Mesendoderm (in vitro differentiated cells): ENCODE measurements at places on chromosomes 1 and 21.

DNA sequence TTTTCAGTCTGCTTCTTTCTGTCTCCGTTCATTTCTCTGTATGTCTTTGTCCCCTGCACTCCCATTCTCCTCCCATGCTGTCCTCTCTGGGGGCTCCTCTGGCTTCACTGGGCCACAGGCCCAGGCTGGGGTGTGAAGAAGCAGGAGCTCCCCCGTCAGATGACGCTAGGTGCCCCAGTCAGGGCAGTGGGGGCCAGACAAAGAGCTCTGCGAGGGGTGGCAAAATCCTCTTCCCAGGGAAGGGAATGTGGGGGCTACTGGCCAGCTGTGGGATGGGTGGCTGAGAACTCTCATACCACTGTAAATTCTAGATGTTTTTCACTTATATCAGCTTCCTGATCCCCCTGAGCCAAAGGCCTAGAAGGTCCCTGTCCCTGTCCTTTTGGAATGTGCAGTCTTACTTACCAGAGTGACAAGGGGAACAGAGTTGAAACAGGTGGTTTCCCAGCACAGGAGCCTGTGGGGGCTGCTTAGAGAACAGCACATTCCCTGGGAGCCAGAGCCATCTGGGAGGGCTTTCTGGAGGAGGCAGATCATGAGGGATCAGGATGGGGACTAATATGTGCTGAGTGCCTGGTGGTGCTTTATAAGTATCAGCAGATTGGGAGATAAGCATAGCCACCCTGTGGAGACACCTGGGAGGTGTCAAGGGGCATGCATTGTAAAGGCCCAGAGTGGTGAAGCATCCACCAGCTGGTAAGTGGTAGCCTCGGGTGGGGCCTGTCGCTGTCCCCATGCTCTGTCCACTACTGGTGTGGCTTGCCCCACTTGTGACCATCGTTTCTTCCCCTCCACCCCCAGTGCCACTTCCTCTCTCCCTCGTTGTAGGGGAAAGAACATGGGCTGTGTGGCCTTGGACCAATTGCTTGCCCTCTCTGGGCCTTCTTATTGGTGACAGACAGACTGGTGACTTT, 10.1 kb upstream of the PADI1 start:
- H3K4me1 ChIP-seq: peaks cover 2% of the 10 kb centered on the region
- H3K27me3 ChIP-seq: no peaks in the 10 kb centered on the region
- H3K27ac ChIP-seq: no peak overlapping the region
- H3K4me3 ChIP-seq: no peak overlapping the region
- no peaks in the 10 kb centered on the region for H3K36me3 ChIP-seq
- DNase-seq: peak; percentile 41

DNA sequence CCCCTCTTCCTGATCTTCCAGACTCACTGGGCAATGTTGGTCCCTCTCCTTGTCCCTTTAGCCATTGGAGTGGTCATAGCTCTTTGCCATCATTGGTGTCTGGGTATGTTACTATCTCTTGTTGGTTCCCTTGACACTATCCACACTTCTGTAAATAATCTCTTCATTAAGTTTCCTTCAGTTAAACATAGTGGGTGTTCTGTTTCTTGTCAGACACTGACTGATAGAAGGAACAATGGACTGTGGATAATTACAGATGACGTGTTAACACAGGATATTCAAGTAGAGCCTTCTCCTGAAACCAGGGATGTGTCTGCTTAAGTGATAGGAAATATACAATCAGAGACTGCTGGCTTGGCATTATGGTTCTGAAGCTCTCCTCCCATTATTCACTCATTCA, 458.3 kb upstream of the USP24 start:
- peak; percentile 77 for DNase-seq
- H3K4me3 ChIP-seq: no peak overlapping the region
- H3K4me1 ChIP-seq: no peaks in the 10 kb centered on the region
- H3K27me3 ChIP-seq: no peaks in the 10 kb centered on the region
- no peak overlapping the region for H3K27ac ChIP-seq

GRCh38 chr1:33346927-33347649, 26.2 kb upstream of the A3GALT2 start:
- H3K27me3 ChIP-seq: peaks cover 9% of the 10 kb centered on the region
- H3K36me3 ChIP-seq: no peaks in the 10 kb centered on the region
- no peak overlapping the region for H3K27ac ChIP-seq
- H3K4me1 ChIP-seq: peaks cover 16% of the 10 kb centered on the region
- peak; percentile 78 for DNase-seq

GRCh38 chr1:10733474-10734366, 62.7 kb downstream of the CASZ1 start:
- H3K4me1 ChIP-seq: peaks cover 2% of the 10 kb centered on the region
- H3K36me3 ChIP-seq: no peaks in the 10 kb centered on the region
- H3K27me3 ChIP-seq: no peaks in the 10 kb centered on the region
- no peak for DNase-seq

GRCh38 chr1:49331066-49331852, 554.6 kb upstream of the BEND5 start:
- H3K4me3 ChIP-seq: no peak overlapping the region
- no peak for DNase-seq
- H3K36me3 ChIP-seq: no peaks in the 10 kb centered on the region
- no peaks in the 10 kb centered on the region for H3K4me1 ChIP-seq
- H3K27ac ChIP-seq: no peak overlapping the region

DNA sequence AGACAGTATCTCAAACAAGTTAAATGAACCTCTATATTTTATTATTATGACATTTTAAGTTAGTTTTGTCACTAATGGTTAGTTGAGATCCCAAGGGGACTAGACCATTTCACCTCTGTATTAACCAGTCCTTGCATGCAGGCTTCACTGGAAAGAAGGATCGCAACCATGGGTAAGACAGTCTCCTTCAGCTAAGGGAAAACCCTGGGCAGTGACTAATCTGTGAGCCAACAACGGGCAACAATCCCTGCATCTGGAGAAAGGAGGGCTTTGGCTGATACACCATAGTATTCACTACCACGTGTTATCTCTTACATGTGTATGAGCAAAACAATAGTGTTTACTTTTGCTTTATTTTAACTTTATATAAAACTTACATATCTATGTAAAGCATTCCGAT, 708.8 kb upstream of the CHRM3 start:
- no peak overlapping the region for H3K27ac ChIP-seq
- H3K4me3 ChIP-seq: no peak overlapping the region
- no peak for DNase-seq

DNA sequence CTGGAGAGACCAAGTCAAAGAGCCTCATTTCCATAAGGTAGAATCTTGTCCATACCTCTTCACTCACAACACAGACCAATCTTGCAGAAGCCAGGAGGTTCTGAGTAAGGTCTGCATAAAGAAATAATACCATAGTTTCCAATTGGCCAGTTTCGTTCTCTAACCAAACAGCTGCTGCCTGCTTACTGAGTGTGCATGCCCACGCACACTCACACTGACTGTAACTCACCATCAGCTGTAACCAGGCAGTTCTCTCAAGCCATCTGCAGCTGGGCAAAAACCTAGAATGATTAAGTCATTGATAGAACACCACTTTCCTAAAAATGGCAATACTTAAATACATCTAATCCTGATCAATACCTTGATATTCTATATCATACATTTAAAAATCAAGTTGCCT, 106.6 kb upstream of the VAV3 start:
- no peaks in the 10 kb centered on the region for H3K27me3 ChIP-seq
- no peaks in the 10 kb centered on the region for H3K4me1 ChIP-seq
- H3K4me3 ChIP-seq: no peak overlapping the region
- DNase-seq: no peak

DNA sequence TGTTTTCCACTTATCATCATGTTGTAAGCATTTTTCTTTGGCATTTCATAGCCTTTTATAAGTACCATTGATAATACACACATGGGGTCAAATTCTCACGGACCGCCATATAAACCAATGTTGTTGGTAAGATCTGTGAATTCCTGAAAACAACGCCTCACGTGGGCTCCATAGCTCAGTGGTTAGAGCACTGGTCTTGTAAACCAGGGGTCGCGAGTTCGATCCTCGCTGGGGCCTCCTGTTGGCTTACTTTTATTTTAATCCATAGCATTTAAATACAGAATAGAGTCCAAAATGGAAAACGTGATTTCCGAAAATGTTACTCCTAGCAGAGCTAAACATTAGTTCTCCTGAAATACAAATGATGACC, 83.1 kb downstream of the HHIPL2 start:
- H3K4me3 ChIP-seq: peak overlapping the region; percentile 15
- H3K27ac ChIP-seq: no peak overlapping the region

GRCh38 chr1:39754906-39755504, 16.1 kb downstream of the OXCT2 start:
- peak; percentile 27 for DNase-seq
- H3K27ac ChIP-seq: no peak overlapping the region
- no peaks in the 10 kb centered on the region for H3K4me1 ChIP-seq
- H3K27me3 ChIP-seq: no peaks in the 10 kb centered on the region

GRCh38 chr1:217026531-217026930, 303.3 kb upstream of the ESRRG start:
- no peaks in the 10 kb centered on the region for H3K4me1 ChIP-seq
- H3K27ac ChIP-seq: no peak overlapping the region
- no peak overlapping the region for H3K4me3 ChIP-seq
- H3K27me3 ChIP-seq: no peaks in the 10 kb centered on the region

GRCh38 chr1:17162941-17163340, 42.0 kb upstream of the PADI1 start:
- no peaks in the 10 kb centered on the region for H3K36me3 ChIP-seq
- H3K27me3 ChIP-seq: no peaks in the 10 kb centered on the region
- no peak for DNase-seq
- H3K4me3 ChIP-seq: no peak overlapping the region
- peaks cover 3% of the 10 kb centered on the region for H3K4me1 ChIP-seq
- no peak overlapping the region for H3K27ac ChIP-seq

DNA sequence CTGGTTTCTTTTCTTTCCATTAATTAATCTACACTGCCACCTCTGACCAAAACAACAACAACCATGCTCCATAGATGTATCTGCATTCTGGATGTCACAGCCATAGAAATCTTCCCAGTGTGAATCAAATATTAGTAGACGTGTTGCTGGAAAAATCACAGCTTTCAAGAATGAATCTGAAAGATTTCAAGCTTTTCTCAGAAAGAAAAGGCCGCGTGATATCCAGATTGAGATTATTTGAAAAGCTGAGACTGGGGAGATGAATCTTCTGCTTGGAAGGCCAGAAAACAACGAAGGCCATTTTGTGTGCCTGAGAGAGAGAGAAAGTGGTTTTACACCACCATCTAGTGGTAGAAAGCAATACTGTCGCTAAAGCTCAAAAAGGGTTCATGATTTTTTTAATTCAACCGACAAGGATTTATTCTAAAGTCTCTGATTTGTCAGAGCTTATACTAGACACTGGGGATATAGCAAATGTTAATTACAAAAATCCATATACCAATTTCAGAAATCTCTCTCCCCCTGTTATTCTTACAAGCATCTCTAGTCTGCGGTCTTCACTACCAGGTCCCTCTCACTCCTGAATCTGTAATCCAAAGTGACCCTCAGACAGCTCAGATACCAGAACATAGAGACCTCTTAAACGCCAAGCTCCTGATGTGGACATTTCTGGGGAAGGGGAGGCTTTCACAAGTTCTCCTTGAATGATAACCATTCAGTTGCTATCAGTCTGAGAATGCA, 87.5 kb upstream of the SGIP1 start:
- no peaks in the 10 kb centered on the region for H3K36me3 ChIP-seq
- H3K27ac ChIP-seq: no peak overlapping the region
- H3K27me3 ChIP-seq: no peaks in the 10 kb centered on the region
- H3K4me1 ChIP-seq: no peaks in the 10 kb centered on the region
- H3K4me3 ChIP-seq: no peak overlapping the region

DNA sequence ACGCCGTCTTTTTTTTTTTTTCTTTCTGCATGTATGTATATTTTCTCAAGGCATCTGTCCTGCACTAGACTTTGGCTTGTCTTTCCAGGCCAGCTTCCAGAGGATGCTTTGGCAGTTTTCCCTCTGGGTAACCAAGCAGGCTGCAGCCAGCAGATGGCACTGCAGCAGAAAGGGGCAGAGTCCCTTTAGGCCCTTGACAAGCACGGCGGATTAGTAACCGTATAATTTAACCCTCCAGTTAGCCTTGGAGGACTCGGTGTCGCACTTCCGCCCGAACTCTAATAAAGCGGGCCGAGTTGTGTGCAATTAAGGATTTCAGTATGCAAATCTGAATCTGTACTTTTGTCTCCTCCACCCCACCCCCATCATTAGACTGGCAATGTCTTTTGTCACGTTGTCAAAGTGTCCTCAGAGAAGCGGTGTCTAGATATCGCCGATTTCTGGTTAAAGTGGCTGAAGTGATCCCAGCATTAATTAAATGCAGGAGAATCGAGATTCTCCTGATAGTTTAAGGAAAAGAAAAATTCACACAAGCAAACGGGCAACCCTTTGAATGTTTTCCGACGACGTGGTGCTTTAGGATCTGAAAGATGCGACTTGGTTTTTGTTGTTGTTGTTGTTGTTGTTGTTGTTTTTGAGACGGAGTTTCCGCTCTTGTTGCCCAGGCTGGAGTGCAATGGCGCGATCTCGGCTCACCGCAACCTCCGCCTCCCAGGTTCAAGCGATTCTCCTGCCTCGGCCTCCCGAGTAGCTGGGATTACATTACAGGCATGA, 1.1 kb upstream of the TMEM167B start:
- DNase-seq: peak; percentile 81
- no peaks in the 10 kb centered on the region for H3K36me3 ChIP-seq
- peaks cover 2% of the 10 kb centered on the region for H3K4me1 ChIP-seq
- no peaks in the 10 kb centered on the region for H3K27me3 ChIP-seq

GRCh38 chr1:201652181-201652580, 113.3 kb downstream of the NAV1 start:
- H3K4me1 ChIP-seq: peaks cover 3% of the 10 kb centered on the region
- peaks cover 2% of the 10 kb centered on the region for H3K27me3 ChIP-seq
- no peaks in the 10 kb centered on the region for H3K36me3 ChIP-seq
- H3K27ac ChIP-seq: no peak overlapping the region
- no peak overlapping the region for H3K4me3 ChIP-seq

GRCh38 chr1:80048716-80049115, 1042.2 kb upstream of the ADGRL4 start:
- no peaks in the 10 kb centered on the region for H3K27me3 ChIP-seq
- no peak overlapping the region for H3K4me3 ChIP-seq
- H3K4me1 ChIP-seq: no peaks in the 10 kb centered on the region

DNA sequence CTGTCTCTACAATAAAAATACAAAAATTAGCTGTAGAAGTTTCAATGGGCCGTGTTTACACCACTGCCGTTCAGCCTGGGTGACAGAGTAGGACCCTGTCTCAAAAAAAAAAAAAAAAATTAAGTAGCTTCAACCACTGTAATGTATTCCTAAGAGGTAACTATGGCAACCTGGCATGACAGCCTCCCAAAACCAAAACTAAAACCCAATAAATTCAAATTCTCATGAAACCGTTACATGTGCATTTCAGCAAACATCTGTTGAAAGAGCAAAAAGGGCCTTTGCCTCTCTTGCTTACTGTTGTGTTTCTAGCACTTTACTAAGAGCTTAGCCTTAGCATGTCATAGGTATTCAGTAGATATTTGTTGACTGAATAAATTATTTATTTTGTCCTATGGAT, 33.5 kb downstream of the ODR4 start:
- no peak overlapping the region for H3K27ac ChIP-seq
- H3K4me1 ChIP-seq: no peaks in the 10 kb centered on the region
- H3K27me3 ChIP-seq: no peaks in the 10 kb centered on the region
- H3K36me3 ChIP-seq: no peaks in the 10 kb centered on the region

GRCh38 chr1:17135530-17135929, 16.3 kb upstream of the PADI2 start:
- DNase-seq: no peak
- no peaks in the 10 kb centered on the region for H3K36me3 ChIP-seq
- no peaks in the 10 kb centered on the region for H3K27me3 ChIP-seq
- no peak overlapping the region for H3K4me3 ChIP-seq
- H3K4me1 ChIP-seq: no peaks in the 10 kb centered on the region

- H3K27me3 ChIP-seq: no peaks in the 10 kb centered on the region
- H3K4me3 ChIP-seq: no peak overlapping the region
- H3K36me3 ChIP-seq: no peaks in the 10 kb centered on the region
- no peak overlapping the region for H3K27ac ChIP-seq
- peaks cover 4% of the 10 kb centered on the region for H3K4me1 ChIP-seq
Measured at GRCh38 chr1:53345996-53346813, 18.3 kb upstream of the LRP8 start.
